Inflammatory macrophage (primary cell): ENCODE measurements at places on chromosomes 13 and 19.

DNA sequence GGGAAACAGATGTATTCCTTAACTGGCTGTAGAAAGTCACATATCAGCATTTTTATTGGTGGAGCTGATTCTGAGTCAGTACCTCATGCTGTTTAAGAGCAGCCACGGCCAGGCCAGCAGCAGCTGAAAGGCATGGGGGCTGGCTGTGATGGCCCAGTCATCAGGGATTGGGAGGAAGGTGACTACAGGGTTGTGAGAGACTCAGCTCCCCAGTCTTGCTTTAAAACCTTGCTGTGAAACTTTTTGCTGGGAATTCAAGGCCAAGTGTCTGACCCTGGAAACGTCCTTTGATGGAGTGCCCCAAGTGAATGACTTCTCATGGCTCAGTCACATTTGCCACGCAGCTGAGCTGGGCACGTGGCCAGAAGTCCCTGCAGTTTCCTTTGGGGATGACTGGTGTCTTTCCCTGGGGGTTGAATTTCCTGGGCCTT is 39.1 kb upstream of the RNF113B start:
- no peak for DNase-seq

DNA sequence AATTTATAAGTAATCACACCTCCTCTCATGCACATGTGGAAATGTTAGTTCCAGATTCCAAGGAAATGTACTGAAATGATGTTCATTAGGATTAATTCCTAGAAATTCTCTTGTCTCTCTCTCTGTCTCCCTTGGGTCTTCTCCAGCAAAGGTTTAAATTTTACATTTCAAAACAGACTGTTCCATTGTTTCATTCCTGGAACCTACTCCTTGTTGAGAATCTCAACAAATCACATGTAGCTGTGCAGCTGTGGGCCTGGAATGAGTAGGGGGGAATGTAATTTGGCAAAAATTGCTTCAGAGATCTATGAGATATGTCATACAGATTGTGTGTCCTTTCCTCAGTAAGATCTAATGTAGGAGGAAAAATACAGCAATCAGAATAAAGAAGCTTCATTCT is 46.2 kb upstream of the RFXAP start:
- DNase-seq: no peak

DNA sequence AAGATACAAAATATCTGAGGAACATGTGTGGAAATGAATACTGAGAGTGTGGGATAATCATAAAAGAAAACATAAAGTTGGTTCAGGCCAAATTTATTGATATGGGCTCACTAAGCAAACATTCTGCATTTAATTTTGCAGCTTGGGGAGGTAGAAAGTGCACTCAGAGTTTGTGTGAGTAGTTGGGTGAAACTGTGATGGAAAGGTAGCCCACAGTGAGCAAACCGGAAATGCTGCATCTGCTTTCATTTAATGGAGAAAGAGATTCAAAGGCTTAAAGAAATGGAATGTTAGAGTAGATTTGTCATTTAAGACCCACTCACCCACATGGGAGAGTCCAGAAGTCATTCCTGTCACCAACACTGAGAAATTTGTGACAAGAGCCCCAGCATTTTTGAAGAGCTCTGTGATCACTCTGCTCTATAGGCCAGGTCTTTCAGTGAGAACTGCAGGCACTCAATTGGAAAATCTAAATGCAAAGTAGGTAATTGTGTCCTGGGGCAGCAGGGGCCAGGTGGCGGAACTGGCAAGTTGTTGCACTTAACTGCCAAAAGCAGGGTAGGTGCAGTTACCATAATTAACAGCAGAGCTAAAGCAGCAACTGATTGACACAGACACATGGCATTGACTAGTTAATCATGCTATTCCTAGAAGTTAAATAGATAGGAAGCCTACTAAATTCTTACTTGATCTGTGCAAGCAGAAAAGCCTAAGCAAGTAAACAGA is 1228.3 kb upstream of the PCDH20 start:
- DNase-seq: no peak

- DNase-seq: no peak
Measured at GRCh38 chr13:56615572-56615971, 525.1 kb upstream of the PRR20A start.

DNA sequence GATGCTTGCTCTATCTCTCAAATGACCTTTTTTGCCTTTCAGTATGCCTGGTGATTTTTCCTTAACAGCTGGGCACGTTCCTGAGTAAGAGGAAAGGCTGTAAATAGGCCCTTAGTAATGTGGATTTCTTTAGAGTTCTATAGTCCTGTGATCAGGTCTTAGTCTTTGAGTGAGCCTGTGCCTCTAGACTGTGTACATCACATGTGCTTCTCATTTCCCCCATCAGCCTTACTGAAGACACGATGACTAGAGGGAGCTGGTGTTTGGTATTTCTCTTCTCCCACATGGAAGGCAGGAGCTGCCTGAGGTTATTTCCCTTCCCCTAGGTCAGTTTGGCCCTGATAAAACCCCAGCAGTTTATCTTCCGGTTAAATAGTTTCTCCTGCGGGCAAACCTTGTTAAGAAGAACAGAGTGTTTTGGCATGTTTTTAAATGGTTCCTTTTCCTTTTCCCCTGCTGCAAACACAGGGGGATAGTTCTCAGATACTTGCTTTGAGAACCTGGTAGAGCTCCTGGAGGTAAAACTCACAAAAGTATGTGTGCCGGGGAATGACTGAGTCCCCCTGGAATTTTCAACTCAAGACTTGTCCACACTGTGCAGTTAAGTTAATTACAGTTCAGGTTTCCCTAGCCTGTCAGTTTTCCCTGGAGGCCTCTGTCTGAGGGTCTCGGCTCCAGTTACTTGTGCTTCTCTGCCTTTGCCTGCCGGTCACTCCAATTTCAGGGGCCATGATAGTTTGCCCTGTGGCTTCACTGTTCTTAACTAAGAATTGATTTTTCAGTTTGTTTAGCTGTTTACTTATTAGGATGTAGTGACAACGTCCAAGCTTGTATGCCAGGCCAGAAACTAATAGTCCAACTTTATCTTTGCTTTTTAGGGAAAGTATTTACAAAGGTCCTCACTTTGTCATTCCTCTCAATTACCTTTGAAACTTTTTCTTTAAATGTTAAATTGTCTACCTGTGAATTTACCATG is 94.4 kb downstream of the URI1 start:
- no peak for DNase-seq
